Neural crest cell (in vitro differentiated cells): ENCODE measurements at places on chromosomes 13 and 19. TPM values are rescaled to one million over a fixed set of nuclear protein-coding genes. Genes with fewer than 3 reads are reported as not detected.

GRCh38 chr13:94968757-94969086 is 256.4 kb upstream of the SOX21 start:
- H3K4me1 ChIP-seq = peaks cover 41% of the 10 kb centered on the region
- peak overlapping the region; percentile 60 for H3K27ac ChIP-seq
- H3K27me3 ChIP-seq = peaks cover 43% of the 10 kb centered on the region
- peak overlapping the region; percentile 92 for H3K4me3 ChIP-seq

GRCh38 chr13:42363941-42364612 is 92.1 kb downstream of the AKAP11 start:
- no peak overlapping the region for H3K4me3 ChIP-seq
- DNase-seq = no peak
- H3K4me1 ChIP-seq = no peaks in the 10 kb centered on the region
- H3K36me3 ChIP-seq = no peaks in the 10 kb centered on the region
- no peak overlapping the region for H3K27ac ChIP-seq
- peaks cover 2% of the 10 kb centered on the region for H3K27me3 ChIP-seq

Gene ZNF132
- 0.28 and 0.52 TPM in 2 replicates for total RNA-seq

DNA sequence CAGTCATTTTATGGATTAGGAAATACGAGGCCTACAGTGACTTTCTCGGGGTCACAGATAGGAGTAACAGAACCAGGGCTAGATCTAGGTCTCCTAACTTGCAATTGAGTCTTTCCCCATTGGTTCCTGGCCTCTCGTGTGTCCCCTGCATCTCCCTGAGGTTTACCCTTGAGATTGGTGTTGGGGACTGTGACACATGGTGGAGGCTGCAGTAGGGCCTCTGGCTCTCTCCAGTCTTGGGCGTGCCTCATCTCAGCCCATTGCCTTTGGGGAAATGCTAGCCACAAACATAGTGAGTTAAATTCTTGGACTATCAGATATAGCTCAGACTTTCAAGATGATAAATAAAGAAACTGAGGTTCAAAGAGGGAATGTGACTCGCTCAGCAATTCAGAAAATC is 212.1 kb downstream of the KCNRG start:
- no peaks in the 10 kb centered on the region for H3K27me3 ChIP-seq
- no peak overlapping the region for H3K27ac ChIP-seq
- H3K4me1 ChIP-seq = peaks cover 15% of the 10 kb centered on the region
- no peaks in the 10 kb centered on the region for H3K36me3 ChIP-seq
- DNase-seq = no peak
- H3K4me3 ChIP-seq = no peak overlapping the region

DNA sequence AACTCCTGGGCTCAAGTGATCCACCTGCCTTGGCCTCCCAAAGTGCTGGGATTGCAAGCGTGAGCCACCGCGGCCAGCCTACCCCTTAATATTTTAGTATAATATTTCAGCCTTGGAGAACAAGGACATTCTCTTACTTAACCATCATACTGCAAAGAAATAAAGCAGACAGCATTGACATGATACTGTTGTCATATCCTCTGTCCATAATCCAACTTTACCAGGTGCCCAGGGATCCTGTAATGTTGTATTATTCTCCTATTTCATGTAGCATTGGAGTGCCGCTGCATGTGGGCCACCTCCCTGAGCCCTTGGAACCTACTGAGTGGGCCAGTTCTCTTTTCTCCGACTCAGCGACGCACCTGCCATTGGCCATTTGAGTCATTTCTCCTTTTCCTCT is 21.4 kb upstream of the EHD2 start:
- H3K4me1 ChIP-seq = peaks cover 5% of the 10 kb centered on the region
- no peak overlapping the region for H3K4me3 ChIP-seq
- H3K27me3 ChIP-seq = no peaks in the 10 kb centered on the region
- peak overlapping the region; percentile 62 for H3K27ac ChIP-seq
- peaks cover 3% of the 10 kb centered on the region for H3K36me3 ChIP-seq

GRCh38 chr19:18663940-18664530 is 19.4 kb upstream of the CRTC1 start:
- no peak for DNase-seq
- H3K27ac ChIP-seq = no peak overlapping the region
- H3K36me3 ChIP-seq = peaks cover 3% of the 10 kb centered on the region
- H3K4me3 ChIP-seq = no peak overlapping the region
- H3K4me1 ChIP-seq = peaks cover 8% of the 10 kb centered on the region

GRCh38 chr13:41060724-41061074 is 610 bp upstream of the WBP4 start:
- H3K4me1 ChIP-seq = peaks cover 44% of the 10 kb centered on the region
- H3K36me3 ChIP-seq = peaks cover 2% of the 10 kb centered on the region
- peak; percentile 78 for DNase-seq

- DNase-seq = no peak
- no peaks in the 10 kb centered on the region for H3K36me3 ChIP-seq
- peaks cover 4% of the 10 kb centered on the region for H3K4me1 ChIP-seq
- no peak overlapping the region for H3K4me3 ChIP-seq
- H3K27ac ChIP-seq = no peak overlapping the region
- H3K27me3 ChIP-seq = no peaks in the 10 kb centered on the region
These were observed 299.7 kb downstream of the TEX29 start for GRCh38 chr13:111620166-111620565.

DNA sequence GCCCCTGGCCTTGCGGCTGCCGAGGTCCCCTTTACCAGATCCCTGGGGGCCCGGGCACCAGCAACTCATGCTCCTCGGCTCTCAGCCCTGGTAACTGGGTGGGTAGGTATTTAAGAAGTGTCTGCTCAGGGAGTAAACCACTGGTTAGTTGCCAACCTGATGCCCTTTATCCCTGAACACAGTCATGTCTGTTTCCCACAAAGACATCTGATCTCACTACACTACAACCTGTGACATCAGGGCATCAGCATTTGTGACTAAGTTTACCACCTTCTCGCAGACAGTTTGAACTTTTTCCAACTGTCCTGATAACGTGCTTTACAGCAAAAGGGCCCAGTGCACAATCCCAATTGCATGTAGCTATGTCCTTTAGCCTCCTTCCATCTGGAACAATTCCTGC is 22.0 kb downstream of the GGACT start:
- no peaks in the 10 kb centered on the region for H3K27me3 ChIP-seq
- no peak overlapping the region for H3K27ac ChIP-seq
- no peaks in the 10 kb centered on the region for H3K4me1 ChIP-seq
- no peak for DNase-seq
- no peak overlapping the region for H3K4me3 ChIP-seq
- H3K36me3 ChIP-seq = peaks cover 2% of the 10 kb centered on the region

Gene CACNA1A
- 2.8 and 3.0 TPM in 2 replicates for total RNA-seq
